CD4-positive, alpha-beta T cell treated with Interleukin-2 at 100 ng/mL for 4 hours (primary cell): ENCODE measurements at places on chromosomes 4 and X.

DNA sequence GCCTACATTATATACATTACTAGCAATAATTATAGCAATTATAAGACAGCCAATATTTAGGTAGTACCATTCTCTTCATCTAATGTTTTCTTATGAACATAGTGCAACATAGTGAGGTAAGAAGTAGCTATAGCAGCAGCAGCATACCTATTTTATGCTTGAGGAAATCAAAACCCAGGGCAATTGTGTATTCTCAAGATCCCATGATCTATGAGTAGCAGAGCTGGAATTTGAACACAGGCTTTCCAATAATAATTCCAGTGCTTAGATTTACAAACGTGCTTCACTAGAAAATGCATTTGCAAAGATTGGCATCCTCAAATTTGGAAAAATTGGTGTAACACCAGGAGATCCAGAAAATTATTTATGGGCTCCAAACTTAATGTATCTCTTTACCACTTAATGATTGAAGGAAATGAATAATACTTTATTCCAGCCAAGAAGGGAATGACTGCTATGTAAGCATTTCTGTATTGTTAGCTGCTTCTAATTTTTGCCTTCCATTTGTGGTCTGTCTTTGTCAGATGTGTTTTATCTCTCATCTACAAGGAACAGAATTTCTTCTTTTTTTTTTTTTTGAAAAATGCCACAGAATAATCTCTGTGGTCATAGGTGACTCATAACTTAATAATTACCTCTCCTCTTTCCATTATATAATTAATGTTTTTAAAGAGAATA is 451.1 kb downstream of the ARAP2 start:
- DNase-seq: no peak

GRCh38 chr4:156261230-156261629 is 307.6 kb upstream of the CTSO start:
- DNase-seq: no peak

- no peak for DNase-seq
These were observed 188.1 kb downstream of the ADAM29 start for GRCh38 chr4:175106301-175106700.

- DNase-seq: no peak
These were observed 30.3 kb downstream of the CCKAR start for GRCh38 chr4:26459756-26460530.

- no peak for DNase-seq
These were observed 135.2 kb upstream of the RASGEF1B start for GRCh38 chr4:81606801-81607501.

DNA sequence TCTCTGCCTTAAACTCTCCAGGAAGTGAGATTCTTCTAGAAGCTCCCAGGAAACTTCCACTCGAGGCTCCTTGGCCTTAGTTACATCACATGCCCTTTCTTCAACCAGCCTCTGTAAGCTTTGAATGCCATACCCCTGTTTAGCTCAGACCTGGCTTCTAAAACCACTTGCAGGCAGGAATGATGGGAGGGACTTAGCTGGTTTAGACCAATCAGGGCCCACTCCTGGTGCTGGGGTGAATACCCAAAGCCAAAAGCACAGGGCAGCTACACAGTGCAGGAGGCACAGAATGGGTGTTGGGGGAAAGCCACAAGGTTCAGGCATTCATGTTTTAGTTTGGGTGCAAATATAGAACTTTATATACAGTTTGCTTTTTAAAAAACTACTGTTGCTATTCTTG is 296.2 kb downstream of the FRMPD4 start:
- no peak for DNase-seq

GRCh38 chrX:63764946-63765345 is 20.1 kb downstream of the ARHGEF9 start:
- no peak for DNase-seq

GRCh38 chrX:136035663-136036062 is 50.4 kb downstream of the SLC9A6 start:
- no peak for DNase-seq

DNA sequence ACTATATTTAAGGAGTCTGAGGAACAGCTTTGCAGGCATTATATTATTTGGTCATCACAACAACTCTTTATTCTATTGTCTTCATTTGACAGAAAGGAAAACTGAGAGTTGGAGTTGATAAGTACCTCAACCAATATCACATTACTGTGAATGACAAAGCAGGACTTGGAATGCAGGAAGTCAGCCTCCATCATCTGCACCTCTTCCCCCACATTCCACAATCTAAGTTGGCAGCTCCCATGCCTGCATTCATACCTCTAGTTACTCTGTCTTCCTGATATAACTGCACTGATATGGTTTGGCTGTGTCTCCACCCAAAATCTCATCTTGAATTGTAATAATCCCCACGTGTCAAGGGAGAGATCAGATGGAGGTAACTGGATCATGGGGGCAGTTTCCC is 356.7 kb downstream of the GALNTL6 start:
- no peak for DNase-seq

DNA sequence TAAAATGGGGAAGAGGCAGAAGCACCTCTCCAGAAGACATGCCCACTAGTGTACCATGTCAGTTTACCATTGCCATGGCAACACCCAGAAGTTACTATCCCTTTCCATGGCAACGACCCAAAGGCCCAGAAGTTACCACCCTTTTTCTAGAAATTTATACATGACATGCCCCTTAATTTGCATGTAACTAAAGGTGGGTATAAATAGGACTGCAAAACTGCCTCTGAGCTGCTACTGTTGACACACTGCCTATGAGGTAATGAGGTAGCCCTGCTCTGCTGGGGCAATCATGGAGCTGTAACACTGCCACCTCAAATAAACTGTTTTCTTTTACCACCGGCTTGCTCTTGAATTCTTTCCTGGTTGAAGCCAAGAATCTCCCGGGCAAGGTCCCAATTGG is 13.9 kb upstream of the BEX4 start:
- DNase-seq: peak; percentile 2

DNA sequence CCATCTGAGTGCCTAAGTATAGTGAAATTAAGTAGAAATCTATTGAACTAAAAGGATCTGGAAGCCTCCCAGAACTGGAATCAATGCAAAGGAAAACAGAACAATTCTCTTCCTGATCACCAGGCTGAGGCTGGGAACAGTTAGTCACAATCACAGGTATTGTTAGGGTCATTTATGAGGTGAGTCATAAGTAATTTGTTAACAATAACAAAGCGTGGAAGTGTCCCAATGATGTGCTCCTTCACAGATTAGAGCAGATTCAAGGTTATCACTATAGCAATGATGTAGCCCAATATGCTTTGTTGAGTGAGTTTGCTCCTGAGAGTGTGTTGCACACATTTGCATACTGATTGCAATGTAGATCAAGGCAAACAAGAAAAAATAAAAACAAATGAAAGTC is 228.1 kb downstream of the ZNF674 start:
- no peak for DNase-seq

- DNase-seq: no peak
These were observed 9.9 kb downstream of the CPE start for GRCh38 chr4:165388756-165389155.

DNA sequence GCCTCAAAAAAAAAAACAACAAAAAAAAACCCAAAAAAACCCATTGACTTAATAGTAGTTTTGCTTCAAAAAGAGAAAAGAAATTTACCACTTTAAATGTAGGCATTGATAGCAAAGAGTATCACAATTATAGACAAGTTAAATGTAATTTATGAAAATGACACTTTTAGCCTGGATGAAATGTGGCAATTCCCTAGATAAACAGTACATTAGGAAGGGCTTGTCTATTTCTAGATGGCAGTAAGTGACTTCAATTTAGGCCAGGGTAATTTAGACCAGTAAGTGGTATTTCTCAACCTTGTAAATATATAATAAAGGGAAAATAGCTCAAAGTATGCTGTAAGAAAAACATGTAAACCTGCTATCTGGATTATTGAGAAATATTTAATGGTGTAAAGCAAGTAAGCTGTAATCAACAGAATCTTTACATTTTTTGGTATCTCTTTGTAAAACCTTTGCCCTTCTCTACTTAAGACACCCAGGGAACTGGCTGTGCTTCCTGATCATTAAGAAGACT is 103.7 kb upstream of the RAPGEF2 start:
- no peak for DNase-seq
